ENCODE measurements at places on chromosomes 5 and 9.
A peak's percentile ranks its signal among the peaks of the same experiment; 100 is the strongest.

DNA sequence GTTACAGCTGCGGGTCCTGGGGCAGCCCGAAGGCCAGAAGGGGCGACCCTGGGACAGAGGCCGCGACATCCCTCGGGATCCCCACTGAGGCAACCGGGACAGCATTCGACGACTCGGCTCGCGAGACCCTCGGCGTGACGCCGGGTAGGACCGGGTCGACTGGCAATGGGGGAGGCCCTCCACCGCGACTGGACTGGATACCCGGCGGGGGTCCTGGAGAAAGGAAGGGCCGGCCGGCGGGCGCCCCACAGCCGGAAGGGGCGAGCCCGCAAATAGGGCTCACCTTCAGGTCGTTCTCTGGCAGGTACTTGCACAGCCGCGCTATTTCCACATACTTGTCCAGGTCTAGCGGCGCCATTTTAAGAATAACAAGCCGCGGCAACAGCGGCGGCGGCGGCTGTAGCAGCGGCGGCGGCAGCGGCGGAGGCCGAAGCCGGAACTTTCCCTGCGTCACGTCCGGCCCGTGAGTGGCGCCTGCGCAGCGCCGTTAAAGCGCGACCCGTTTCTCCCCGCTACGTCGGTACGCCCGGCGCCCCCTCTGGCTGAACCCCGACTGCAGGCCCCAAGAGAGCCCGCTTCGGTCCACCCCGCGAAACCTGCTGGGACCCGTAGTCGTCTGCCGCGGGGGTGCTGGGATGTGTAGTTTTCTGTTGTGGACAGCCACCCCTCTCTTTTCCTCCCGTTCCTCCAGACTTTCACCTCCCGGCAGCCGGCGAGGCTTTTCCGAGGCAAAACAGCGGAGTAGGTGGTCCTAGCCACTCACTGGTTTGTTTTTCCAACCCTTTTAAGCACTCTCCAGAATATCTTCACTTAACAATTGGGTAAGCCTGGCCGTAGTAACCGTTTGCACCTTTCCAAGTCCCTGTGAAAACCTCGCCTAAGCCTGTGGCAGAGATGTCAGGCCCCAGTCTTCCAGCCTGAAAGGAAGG, at the start of gene PPP6C:
Gene PPP6C, minus strand, starts transcription at position 443 of the 929 bp plus-strand sequence. Its CDS starts 85 bp downstream, at position 358.
- peak; percentile 94 for DNase-seq

GRCh38 chr9:98175028-98175569, 17.3 kb downstream of the CORO2A start:
- no peak for DNase-seq

DNA sequence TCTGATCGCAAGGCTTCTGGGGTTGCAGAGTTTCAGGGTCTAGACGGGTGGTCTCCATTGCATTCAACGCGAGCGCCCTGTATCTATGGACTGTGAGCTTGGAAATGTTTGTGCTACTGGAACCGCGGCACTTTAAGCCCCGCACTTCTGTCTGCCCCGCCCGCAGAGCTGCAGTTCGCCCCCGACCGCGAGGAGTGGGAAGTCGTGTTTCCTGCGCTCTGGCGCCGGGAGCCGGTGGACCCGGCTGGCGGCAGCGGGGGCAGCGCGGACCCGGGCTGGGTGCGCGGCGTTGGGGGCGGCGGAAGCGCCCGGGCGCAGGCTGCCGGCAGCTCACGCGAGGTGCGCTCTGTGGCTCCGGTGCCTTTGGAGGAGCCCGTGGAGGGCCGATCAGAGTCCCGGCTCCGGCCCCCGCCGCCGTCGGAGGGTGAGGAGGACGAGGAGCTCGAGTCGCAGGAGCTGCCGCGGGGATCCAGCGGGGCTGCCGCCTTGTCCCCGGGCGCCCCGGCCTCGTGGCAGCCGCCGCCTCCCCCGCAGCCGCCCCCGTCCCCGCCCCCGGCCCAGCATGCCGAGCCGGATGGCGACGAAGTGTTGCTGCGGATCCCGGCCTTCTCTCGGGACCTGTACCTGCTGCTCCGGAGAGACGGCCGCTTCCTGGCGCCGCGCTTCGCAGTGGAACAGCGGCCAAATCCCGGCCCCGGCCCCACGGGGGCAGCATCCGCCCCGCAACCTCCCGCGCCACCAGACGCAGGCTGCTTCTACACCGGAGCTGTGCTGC, 1.0 kb downstream of the ADAMTS19 start:
- DNase-seq = peak; percentile 90

DNA sequence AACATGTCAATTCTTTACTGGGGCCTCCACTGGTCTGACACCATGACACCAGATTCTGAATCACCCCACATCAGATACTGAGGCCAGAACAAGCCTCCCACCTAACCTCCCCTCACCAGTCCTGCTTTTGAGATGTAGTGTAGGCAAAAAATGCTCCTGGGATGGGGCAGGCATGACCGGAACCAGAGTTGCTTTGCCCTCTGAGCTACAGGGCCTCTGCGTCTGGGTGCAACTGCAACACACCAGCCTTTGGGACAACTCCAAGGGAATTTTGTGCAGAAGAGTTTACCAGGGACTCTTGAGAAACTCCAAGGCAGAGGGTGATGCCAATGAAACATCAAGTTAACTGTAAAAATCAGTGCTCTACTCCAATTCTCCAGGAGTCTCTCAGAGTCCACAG, 79.4 kb downstream of the SIL1 start:
- no peak for DNase-seq

GRCh38 chr5:58273711-58274110, 186.2 kb downstream of the PLK2 start:
- DNase-seq = no peak

- DNase-seq = no peak
Measured at GRCh38 chr9:126684965-126685465, 71.3 kb downstream of the LMX1B start.

DNA sequence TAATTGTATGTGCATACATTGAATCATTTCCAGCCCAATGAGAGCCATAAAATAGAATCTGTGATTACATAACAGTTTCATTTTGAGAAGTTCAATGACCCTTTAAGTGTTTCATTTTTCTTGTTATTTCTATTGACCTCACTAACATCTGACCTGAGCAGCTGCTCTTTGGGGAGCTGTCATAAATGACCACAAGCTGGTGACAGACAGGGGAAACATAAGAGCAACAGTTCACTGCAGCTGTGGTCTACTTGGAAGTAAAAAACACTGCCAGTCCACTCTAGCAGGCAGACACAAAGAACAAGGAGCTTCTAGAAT, 265.4 kb downstream of the DTWD2 start:
- no peak for DNase-seq

Measured in islet precursor cell (in vitro differentiated cells).